ENCODE measurements at places on chromosomes 7 and 10.

GRCh38 chr10:75165684-75166622 is 44.6 kb upstream of the VDAC2 start:
- peak; percentile 48 for DNase-seq

DNA sequence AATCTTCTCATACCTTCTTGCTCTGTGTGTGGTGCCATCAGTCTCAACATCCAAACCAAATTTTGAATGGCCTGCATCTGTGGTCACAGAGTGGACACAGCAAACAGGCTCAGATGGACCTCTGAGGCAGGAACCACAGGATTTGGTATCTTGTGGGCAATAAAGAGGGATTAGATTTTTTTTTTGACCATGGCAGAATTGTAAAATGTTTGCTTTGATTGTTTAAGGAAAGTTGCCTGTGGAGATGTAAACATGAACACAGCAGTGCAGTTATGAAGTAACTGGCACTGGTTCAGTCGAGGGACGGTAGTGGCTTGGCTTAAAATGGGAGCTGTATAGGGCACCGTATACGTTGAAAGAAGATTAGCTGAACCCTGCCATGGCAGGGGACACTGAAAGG is 464.7 kb downstream of the SH2D4B start:
- no peak for DNase-seq

- DNase-seq = peak; percentile 34
Observed at GRCh38 chr7:102230593-102230992, 56.1 kb upstream of the SH2B2 start.

GRCh38 chr10:127040756-127041155 is 135.5 kb downstream of the DOCK1 start:
- no peak for DNase-seq

DNA sequence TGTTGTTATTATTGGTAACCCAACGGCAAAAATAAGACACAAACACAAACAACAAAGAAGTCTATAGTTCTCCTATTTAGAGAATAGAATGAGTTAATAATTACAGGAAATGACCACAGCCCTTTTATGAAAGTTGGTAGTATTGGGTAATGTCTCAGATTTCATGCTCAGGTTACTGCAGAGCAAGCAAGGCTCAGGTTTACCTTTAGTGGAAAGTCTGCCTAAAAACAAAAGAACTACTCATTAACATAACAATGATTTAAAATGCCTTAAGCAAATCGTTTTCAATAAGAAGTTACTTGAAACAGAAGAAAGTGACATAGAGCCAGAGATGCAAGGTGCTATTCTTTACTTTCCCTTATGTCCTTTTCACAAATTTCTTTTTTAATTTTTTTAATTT is 441.2 kb downstream of the PLXDC2 start:
- no peak for DNase-seq

GRCh38 chr10:98260350-98260749 is 7.6 kb downstream of the LOXL4 start:
- no peak for DNase-seq

GRCh38 chr10:70669015-70669414 is 3.3 kb upstream of the ADAMTS14 start:
- DNase-seq = no peak

- no peak for DNase-seq
Observed at GRCh38 chr7:45937301-45937700, 16.2 kb upstream of the IGFBP3 start.

All from LHCN-M2 (cell line).